GM19239 (cell line): ENCODE measurements at places on chromosomes 7 and 10.

DNA sequence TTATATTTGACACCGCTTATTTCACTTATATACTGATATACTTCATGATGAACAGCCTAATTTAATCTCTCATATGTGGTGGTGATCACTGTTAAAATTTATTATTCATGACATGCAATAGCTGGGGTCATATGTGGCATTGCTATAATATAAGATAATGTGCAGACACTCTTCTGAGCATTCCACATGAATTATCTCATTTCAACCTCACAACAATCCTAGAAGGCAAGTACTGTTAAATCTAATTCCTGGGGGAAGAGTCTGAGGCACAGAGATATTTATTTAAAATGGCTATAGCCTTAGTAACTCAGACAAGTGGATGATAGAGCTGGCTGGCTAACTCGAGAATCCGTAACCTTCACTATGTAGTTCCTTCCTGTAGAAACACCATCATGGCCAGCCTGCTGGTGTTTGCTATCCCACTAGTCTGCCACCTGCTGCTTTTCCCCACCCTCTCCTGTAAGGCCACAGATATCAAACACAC lies 46.6 kb upstream of the A1CF start:
- no peak for DNase-seq

- DNase-seq, result no peak
These were observed 203.8 kb downstream of the CCDC3 start for GRCh38 chr10:12797471-12798262.

DNA sequence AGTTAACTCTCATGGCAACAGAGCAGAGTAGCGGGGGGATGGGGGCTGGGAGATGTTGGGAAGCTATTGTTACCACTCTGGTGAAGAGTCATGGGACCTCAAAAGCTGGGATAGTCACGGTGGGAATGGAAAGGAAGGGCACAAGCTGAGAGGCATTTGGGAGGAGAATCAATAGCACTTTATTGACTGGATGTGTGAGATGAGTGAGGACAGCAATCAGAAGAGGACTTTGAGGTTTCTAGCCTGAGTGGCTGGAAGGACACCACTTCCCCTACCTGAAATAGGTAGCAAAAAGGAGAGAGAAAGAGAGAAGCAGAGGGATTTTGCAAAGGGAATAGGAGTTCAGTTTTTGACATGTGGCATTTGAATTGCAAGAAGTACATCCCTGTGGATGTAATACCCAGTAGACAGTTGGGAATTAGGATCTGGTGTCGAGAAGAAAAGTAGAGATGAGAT lies 27.2 kb downstream of the SCD start:
- DNase-seq, result no peak

DNA sequence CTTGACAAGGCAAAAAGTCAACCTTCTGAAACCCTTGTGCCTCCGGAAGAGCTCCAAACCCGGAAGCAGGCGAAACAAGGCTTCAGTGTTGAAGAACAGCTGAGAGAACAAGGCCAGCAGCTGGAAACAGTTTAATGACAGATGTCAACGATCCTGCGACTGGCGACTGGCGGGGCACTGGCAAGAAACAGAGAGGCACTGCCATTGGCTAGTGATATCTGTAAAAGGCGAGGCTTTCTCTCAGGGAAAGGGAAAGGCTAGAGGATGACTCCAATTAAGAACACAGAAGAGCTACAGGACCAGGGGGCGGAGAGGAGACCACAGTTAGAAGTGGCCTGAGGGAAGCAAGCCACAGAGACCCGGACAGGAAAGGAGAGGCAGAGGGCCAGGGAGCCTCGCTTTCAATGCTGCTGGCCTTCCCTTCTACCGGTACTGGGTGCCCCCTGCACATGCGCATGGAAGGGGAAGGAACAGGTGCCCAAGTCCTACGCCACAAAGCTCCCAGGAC lies 19.4 kb downstream of the ITGB1 start:
- DNase-seq, result no peak

DNA sequence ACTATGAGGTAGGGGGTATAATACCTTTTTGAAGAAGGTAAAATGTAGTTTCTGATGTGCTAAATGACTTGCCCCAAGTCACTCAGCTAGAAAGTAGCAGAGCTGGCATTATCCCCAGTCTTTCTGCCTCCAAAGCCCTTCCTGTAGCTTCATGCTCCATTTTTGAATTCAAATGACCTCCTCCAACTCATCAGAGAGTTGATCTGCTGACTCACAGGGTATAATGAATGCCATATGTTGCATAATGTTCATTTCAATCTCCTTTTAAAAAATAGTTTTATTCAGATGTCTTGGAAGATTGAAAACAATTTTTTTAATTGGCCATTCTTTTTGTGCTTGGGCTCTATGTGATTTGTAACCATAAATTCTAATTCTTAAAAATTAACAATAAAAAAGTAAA lies 272.8 kb upstream of the IMMP2L start:
- DNase-seq, result no peak

DNA sequence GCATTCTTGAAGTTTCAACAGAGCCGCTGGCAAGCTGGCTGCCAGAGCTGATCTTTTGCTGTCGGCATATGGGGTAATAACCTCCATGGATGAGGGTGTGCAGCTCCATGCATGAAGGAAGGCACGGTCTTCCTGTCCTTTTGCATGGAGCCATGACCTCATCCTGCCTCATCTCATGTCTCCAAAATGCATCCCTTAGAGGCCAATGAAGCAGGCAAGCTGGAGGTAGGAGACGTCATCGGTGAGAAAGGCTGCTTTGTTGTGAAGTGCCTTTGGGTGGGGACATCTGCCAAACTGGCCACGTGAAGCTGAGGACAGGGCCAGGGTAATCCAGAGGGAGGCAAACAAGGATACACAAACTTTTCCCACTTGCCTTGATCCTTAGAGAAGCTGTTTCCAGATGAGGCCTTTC lies 161.5 kb upstream of the TBX20 start:
- no peak for DNase-seq

GRCh38 chr7:121623130-121623872 lies 227.2 kb upstream of the FAM3C start:
- no peak for DNase-seq

- DNase-seq, result no peak
These were observed 9.8 kb downstream of the NOD1 start for GRCh38 chr7:30468791-30469190.

- no peak for DNase-seq
These were observed 32.5 kb downstream of the TNS3 start for GRCh38 chr7:47549397-47549796.

DNA sequence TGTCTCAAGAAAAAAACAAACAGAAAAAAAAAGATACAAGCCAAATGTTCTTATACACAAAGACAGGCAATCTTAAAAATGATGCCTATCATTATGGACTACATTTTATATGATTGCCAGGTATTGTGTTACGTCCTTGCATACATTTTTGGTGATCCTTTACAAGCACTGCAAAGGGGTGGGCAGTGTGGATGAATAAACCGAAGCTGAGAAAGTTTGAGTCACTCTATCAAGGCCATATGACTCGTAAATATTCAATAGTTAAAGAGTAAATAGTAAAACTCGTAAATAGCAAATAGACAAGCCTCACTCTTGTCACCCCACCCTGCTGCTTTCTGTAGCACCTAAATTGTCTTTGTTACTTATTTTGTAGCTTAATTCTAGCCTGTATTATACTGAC lies 326.2 kb downstream of the FRMD4A start:
- DNase-seq, result no peak

- DNase-seq, result no peak
These were observed 234.7 kb upstream of the CACNA2D1 start for GRCh38 chr7:82678259-82678658.

GRCh38 chr10:125812128-125812750 lies 10.8 kb downstream of the UROS start:
- no peak for DNase-seq

GRCh38 chr10:123544986-123545385 lies 121.2 kb upstream of the GPR26 start:
- DNase-seq, result no peak

GRCh38 chr7:39132306-39132705 lies 154.6 kb downstream of the POU6F2 start:
- no peak for DNase-seq

- no peak for DNase-seq
These were observed 107.4 kb downstream of the ITIH5 start for GRCh38 chr10:7559386-7559785.

GRCh38 chr7:149284343-149284742 lies 22.3 kb downstream of the ZNF783 start:
- DNase-seq, result peak; percentile 44

DNA sequence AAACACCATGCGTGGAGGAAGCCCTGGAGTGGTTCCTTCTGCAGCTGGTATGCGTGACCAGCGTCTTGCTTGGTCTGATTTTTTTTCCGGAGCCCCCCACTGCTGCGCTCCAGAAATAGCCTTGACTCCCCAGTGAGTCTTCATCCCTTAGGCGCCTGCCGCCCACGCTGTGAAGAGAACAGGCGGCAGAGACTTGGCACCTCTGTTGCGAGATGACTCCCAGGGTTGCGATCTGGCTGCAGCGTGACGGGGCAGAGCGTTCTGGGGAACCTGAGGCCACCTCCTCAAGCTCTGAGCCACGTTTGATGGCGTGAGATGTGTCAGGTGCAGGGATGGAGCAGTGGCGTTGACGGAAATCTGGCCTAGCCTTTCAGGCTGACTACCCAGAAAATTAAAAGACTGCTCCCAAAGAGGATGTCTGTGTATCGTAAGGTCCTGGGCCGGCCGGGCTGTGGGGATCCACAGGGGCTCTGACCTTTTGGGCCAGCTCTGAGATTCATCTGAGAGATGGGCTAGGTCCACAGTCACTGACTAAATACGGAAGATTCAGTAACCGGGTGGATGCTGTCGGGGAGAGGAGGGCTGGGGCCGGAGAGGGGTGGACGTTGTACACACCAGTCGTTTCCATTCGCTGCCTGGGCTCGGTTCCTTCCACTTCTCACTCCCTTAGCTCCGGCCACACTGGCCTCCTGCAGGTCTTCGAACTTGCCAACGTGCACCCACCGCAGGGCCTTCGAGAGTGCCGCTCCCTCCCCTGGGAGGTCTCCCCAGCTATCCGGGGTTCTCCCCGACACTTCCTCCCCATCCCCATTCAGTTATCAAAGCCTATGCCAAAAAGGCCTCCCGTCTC lies 33.8 kb downstream of the PFKFB3 start:
- DNase-seq, result no peak

GRCh38 chr10:122519873-122520272 lies 40.7 kb upstream of the DMBT1 start:
- DNase-seq, result no peak

- no peak for DNase-seq
These were observed 22.7 kb downstream of the ZNF22 start for GRCh38 chr10:45023426-45023825.

DNA sequence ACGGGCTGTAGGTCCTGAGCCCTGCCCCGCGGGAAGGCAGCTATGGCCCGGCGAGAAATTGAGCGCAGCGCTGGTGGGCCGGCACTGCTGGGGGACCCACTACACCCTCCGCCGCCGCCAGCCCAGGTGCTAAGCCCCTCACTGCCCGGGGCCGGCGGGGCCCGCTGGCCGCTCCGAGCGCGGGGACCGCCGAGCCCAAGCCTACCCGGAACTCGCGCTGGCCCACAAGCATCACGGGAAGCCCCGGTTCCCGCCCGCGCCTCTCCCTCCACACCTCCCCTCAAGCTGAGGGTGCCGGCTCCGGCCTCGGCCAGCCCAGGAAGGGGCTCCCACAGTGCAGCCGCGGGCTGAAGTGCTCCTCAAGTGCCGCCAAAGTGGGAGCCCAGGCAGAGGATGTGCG lies 5.5 kb upstream of the CACUL1 start:
- DNase-seq, result no peak

- no peak for DNase-seq
These were observed 384.9 kb downstream of the THSD7A start for GRCh38 chr7:11447106-11447505.

- DNase-seq, result no peak
These were observed 10.4 kb downstream of the TMEM270 start for GRCh38 chr7:73871163-73872011.

DNA sequence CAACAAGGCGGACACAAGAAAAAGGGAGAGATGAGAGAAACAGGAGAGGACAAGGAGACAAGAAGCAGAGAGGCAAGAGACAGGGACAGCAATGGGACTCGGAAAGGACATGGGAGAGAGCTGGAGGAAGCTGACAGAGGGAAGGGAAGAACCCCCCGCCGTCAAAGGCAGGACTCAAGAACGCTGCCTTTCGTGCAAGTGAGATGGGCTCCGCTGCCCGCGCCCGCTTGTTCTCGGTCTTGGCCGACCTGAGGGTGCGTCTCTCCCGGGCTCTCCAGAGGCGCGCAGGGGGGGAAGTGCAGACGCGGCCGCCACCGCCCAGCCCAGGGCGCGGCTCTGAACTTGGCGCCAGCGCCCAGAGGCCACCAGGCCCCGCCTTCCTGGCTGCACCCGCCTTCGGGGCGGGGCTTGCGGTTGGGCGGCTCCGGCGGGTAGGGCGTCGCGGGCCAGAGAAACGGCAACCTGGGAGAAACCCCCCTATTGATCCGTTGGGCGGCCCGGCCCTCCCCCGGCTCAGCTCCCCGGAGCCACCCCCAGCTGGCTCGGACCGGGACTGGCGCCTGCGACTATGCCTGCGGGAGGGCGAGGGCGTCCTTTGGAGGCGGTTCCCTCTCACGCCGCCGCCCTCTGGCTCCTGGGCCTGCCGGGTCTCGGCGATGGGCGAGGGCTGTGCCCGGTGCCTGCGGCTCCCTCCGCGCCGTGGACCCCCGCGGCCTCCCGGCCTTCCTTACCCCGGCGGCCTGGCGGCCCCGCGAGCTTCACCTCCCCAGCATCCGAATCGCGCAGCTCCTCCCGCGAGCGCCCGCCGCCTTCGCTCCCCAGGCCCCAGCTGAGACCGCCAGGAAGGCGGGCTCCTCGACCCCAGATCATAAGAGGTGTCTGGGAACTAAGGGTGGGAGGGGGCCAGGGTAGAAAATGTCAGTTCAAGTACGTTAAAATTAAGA lies 2.2 kb upstream of the ANTXRL start:
- DNase-seq, result peak; percentile 93

DNA sequence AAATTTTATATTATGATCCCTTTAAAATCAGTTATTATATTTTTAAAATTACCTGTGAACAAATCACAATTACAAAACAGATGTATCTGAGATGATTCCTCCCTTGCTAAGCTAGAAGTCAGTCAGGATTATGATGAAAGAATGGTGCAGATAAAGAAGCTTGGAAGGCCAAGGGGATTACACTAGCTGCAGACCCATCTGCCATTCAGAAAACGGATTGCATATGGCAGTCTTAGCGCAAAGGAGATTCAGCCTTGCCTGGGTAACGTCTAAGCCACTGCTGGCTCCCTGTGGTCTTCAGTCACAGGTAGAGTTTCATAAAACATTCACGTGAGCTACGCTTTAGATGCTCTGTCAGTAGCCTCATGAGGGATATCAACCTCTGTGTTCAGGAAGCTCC lies 222.2 kb downstream of the POU6F2 start:
- no peak for DNase-seq

- no peak for DNase-seq
These were observed 74.0 kb downstream of the ARID5B start for GRCh38 chr10:61975391-61975932.
